Mesenchymal stem cell (in vitro differentiated cells and primary cell): ENCODE measurements at places on chromosomes 7 and 10.

DNA sequence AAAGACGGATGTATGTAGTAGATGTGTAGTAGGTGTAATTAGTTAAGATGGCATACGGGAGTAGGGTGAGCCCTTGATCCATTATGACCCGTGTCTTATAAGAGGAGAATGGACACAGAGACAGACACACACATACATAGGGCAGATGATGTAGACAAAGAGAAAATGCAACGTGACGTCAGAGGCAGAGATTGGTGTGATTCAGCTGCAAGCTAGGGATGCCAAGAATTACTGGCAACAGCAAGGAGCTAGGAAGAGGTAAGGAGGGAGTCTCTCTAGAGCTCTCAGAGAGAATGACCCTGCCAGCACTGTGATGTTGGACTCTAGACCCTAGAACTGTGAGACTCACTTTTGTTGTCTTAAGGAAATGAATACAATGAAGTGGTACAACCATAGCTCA is 247.0 kb upstream of the HABP2 start:
- H3K27me3 ChIP-seq, result no peaks in the 10 kb centered on the region
- H3K36me3 ChIP-seq, result no peaks in the 10 kb centered on the region
- no peak overlapping the region for H3K4me3 ChIP-seq
- peaks cover 2% of the 10 kb centered on the region for H3K4me1 ChIP-seq
- no peak for DNase-seq
- H3K27ac ChIP-seq, result no peak overlapping the region

GRCh38 chr7:55486991-55487390 is 85.3 kb downstream of the VOPP1 start:
- DNase-seq, result no peak
- H3K27ac ChIP-seq, result no peak overlapping the region
- H3K27me3 ChIP-seq, result no peaks in the 10 kb centered on the region
- H3K36me3 ChIP-seq, result peaks cover 57% of the 10 kb centered on the region
- peak overlapping the region; percentile 14 for H3K4me3 ChIP-seq
- H3K4me1 ChIP-seq, result no peaks in the 10 kb centered on the region

GRCh38 chr7:134842886-134843430 is 63.5 kb downstream of the CALD1 start:
- peaks cover 3% of the 10 kb centered on the region for H3K4me1 ChIP-seq
- H3K27ac ChIP-seq, result no peak overlapping the region
- DNase-seq, result no peak
- H3K36me3 ChIP-seq, result peaks cover 15% of the 10 kb centered on the region
- no peaks in the 10 kb centered on the region for H3K27me3 ChIP-seq

GRCh38 chr10:113104047-113104446 is 154.0 kb downstream of the TCF7L2 start:
- DNase-seq, result peak; percentile 61
- no peaks in the 10 kb centered on the region for H3K36me3 ChIP-seq
- no peaks in the 10 kb centered on the region for H3K27me3 ChIP-seq

- H3K4me3 ChIP-seq, result no peak overlapping the region
- peak; percentile 54 for DNase-seq
- H3K36me3 ChIP-seq, result peaks cover 78% of the 10 kb centered on the region
- no peaks in the 10 kb centered on the region for H3K4me1 ChIP-seq
These were observed 204.6 kb downstream of the ARHGAP21 start for GRCh38 chr10:24518981-24519597.

- no peaks in the 10 kb centered on the region for H3K36me3 ChIP-seq
- H3K4me1 ChIP-seq, result no peaks in the 10 kb centered on the region
- no peaks in the 10 kb centered on the region for H3K27me3 ChIP-seq
- no peak overlapping the region for H3K27ac ChIP-seq
These were observed 153.3 kb downstream of the LRRTM3 start for GRCh38 chr10:67079126-67079525.

GRCh38 chr7:17227766-17228490 is 70.5 kb upstream of the AHR start:
- H3K27ac ChIP-seq, result no peak overlapping the region
- no peaks in the 10 kb centered on the region for H3K27me3 ChIP-seq
- H3K36me3 ChIP-seq, result no peaks in the 10 kb centered on the region
- H3K4me3 ChIP-seq, result no peak overlapping the region

GRCh38 chr7:40827222-40828085 is 692.6 kb downstream of the SUGCT start:
- no peaks in the 10 kb centered on the region for H3K27me3 ChIP-seq
- H3K4me1 ChIP-seq, result peaks cover 9% of the 10 kb centered on the region
- H3K27ac ChIP-seq, result peak overlapping the region; percentile 87
